ENCODE measurements at places on chromosomes 2 and 18. TPM values are rescaled to one million over a fixed set of nuclear protein-coding genes. Genes with fewer than 3 reads are reported as not detected.

Gene GTF2A1L
- total RNA-seq, result 1.4 TPM

Gene CD207
- 1.4 TPM for total RNA-seq

Gene ZNF514
- 32.9 TPM for total RNA-seq

Gene ABCG8
- total RNA-seq, result not detected

Gene CYRIA
- 16.7 TPM for total RNA-seq

Gene NLRC4
- total RNA-seq, result 3.1 TPM

Gene MOCOS
- 6.4 TPM for total RNA-seq

Gene LAMA1
- total RNA-seq, result 2.0 TPM

Gene CAPN13
- 0.98 TPM for total RNA-seq

Gene SEMA4C
- 136 TPM for total RNA-seq

Gene CRYBA2
- not detected for total RNA-seq

Gene KRTCAP3
- 2.6 TPM for total RNA-seq

Gene MRPL30
- total RNA-seq, result 22.6 TPM

Gene MSTN
- 0.85 TPM for total RNA-seq
